Activated naive CD4-positive, alpha-beta T cell treated with anti-CD3 and anti-CD28 coated beads, Interleukin-2, amount 10 ng/mL, durations not matched to agents 7 days and 5 days (primary cell): ENCODE measurements at places on chromosomes 4 and X.

DNA sequence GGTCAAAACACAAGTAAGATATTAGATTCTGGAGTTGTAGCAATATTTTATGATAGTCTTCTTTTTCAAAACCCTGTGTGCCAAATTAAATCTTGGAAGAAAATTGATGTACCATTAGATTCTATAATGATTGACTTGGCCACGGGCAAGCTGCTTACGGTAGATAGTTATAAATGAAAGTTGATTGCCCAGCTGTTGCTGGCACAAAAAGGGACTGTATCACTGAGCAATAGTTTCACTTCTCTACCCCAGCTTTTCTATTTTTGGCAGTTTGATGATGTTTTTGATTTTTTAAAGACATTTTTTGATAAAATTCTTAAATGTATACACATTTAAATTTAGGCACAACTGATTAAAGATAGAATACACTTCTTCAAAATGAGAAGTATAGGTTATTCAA, 333.3 kb downstream of the TRAM1L1 start:
- DNase-seq, result no peak

- no peak for DNase-seq
These were observed 349.9 kb upstream of the KLF3 start for GRCh38 chr4:38313999-38314561.

GRCh38 chr4:27350161-27350560, 489.5 kb downstream of the STIM2 start:
- DNase-seq, result no peak

DNA sequence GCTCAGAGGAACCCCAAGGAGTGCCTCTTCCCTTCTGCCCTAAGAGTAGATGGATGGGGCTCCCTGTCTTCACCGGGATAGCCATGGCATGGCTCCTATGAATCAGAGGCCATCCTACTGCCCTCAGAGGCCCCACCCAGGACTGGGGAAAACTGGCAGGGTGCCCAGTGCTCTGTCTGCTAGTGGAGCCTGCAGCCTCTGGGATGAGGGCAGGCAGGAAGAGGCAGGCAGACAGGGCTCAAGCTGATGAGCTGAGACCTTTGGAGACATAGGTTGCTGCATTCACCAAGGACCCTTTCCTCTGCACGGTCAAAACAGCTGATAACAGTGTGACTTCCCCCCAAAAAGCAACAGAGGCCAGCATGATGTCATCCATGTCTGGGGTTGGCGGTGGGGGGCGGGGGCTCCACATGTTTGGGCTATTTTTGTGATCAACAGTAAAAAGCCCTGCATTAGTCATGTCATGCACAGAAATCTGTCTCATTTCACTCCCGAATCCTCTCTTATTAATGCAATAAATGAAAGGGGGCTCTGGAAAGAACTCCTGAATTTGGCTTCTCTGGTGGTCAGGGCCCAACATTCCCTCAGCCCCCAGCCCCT, 207.6 kb upstream of the MAMLD1 start:
- no peak for DNase-seq

- no peak for DNase-seq
These were observed 101.4 kb downstream of the GPR143 start for GRCh38 chrX:9664224-9664623.

DNA sequence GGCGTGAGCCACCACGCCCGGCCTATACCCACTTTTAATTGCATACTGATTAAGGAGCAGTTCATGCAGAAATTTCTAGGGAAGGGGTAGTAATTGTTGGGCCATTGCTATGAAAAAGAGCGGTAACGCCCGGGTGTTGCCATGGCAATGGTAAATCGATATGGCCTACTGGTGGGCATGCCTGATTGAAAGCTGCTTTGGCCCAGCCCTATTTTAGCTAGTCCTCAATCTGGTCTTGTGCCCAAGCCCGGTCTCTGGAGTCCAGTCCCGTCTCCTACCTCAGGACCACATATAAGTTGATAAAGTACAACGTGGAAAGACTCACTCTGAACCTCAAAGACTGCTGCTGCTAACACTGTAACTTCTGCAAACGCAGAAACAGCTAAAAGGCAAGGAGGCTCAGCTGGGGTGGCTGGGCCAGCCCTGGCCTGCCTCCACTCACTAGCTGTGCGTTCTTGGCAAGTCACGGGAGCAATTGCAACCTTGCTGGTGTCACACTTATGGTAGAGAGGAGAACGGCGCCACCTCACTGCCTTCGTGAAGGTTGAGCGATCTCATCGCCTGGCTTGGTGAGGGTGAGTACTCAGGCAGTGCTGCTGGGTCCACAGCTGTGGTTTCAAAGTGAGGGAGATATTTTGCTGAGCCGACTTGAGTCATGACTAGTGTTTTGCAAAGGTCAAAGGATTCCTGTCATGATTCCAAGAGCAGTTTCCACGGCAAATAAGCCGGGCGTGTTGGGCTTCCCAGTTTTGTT, 57.0 kb upstream of the GRPEL1 start:
- no peak for DNase-seq

- no peak for DNase-seq
These were observed 493.0 kb upstream of the FAM241A start for GRCh38 chr4:111652236-111652635.

DNA sequence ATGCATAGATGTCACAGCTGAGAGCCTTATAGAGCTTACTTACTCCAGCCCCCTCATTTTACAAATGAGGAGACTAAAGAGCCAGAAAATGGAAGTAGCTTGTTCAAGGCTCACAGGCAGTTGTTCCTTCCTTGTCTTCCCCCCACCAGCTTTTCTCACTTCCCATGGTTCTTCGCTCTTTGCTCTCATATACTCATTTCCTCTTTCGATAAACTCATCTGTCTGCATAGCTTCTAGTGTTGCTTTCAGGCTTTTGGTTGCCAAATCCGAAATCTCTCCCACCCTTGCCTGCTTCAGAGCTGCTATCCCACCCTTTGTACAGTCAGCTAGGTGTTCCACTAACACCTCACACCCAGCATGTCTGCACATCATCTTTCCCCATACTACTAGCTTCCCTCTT, 25.0 kb upstream of the GJB1 start:
- DNase-seq, result no peak

DNA sequence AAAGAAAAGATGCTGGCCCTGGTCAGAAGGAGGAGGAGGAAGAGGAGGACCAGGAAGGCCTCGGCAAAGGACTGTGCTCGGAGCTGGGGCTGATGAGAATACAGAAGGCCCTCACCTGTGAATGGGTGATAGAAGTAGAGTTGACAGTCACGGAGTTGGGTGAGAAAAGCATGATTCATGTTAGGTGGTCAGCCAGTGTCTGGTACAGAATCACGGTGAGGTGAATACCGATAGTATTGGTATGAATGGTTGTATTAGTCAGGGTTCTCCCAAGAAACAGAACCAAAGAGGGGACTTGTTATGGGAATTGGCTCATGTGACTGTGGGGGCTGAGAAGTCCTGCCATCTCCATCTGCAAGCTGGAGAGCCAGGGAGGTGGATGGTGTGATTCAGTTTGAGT, 32.5 kb upstream of the FAM156A start:
- no peak for DNase-seq
